ENCODE measurements at places on chromosomes 5 and 9. TPM values are rescaled to one million over a fixed set of nuclear protein-coding genes. Genes with fewer than 3 reads are reported as not detected.

GRCh38 chr9:14451949-14452348 is 138.0 kb upstream of the NFIB start:
- H3K4me1 ChIP-seq: no peaks in the 10 kb centered on the region
- no peak overlapping the region for H3K4me3 ChIP-seq
- no peak for DNase-seq
- no peaks in the 10 kb centered on the region for H3K27me3 ChIP-seq
- H3K27ac ChIP-seq: no peak overlapping the region
- no peaks in the 10 kb centered on the region for H3K36me3 ChIP-seq

SLC36A3 gene
- total RNA-seq: not detected

DNA sequence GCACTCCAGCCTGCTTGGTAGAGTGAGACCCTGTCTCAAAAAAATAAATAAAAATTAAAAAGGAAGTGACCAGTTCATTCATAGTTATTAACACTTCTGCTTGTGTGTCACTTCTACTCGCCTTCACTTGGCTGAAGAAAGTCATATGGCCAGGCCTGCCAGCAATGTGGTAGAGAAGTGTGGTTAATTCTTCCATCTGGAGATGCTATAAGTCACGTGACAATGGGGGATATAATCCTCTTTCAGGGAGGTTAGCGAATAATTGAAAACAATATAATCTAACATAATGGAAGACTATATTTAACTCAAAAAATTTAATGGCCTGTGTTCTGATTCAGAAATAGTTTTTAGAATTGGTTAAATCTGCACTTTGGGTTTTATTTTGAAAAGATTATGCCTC is 305.6 kb downstream of the DOCK8 start:
- no peak for DNase-seq
- peaks cover 20% of the 10 kb centered on the region for H3K4me1 ChIP-seq
- no peaks in the 10 kb centered on the region for H3K36me3 ChIP-seq
- no peak overlapping the region for H3K27ac ChIP-seq
- H3K4me3 ChIP-seq: no peak overlapping the region

CNTFR gene
- total RNA-seq: not detected

TMC1 gene
- not detected for total RNA-seq

GRCh38 chr9:119252671-119253299 is 116.5 kb downstream of the BRINP1 start:
- no peaks in the 10 kb centered on the region for H3K4me1 ChIP-seq
- H3K27me3 ChIP-seq: peaks cover 2% of the 10 kb centered on the region
- DNase-seq: no peak
- H3K36me3 ChIP-seq: no peaks in the 10 kb centered on the region

All from activated T-helper 1 cell treated with anti-CD3 and anti-CD28 coated beads, Interleukin-12 subunit alpha, Interleukin-12 subunit beta, Interleukin-2, Interleukin-4 antibody, amounts not matched to agents 30 ng/mL and 10 ng/mL and 1 ng/mL, durations not matched to agents 14 hours and 24 hours and 36 hours (primary cell).